Heart right ventricle (tissue), 16 donors: ENCODE measurements at places on chromosomes 3 and 15. TPM values are rescaled to one million over a fixed set of nuclear protein-coding genes. Genes with fewer than 3 reads are reported as not detected.

The VGLL3 gene
- 9.1 TPM for total RNA-seq

- no peak overlapping the region for H3K27ac ChIP-seq
- H3K36me3 ChIP-seq, result no peaks in the 10 kb centered on the region
- no peak overlapping the region for H3K4me3 ChIP-seq
- DNase-seq, result no peak
- peaks cover 3% of the 10 kb centered on the region for H3K27me3 ChIP-seq
Observed at GRCh38 chr15:69015591-69015990, 1.1 kb downstream of the NOX5 start.

The ZNF80 gene
- not detected for total RNA-seq

The KCNH8 gene
- total RNA-seq, result 0.07 TPM

DNA sequence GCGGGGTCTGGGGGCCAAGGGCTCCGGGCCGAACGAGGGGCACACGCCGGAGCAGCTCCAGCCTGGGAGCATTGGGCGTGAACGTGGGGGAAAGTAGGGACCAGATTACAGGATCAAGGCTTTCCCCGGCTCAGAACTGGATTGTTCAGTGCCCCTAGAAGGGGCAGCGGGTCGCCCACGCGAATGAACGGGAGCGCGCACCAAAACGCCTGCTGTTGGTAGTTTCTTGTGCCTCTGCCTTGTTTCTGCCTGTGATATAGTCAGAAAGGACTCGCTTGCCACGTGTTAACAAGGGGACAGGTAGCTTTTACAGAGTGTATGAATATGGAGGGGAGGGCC, 1.1 kb downstream of the CASR start:
- H3K27me3 ChIP-seq, result peaks cover 73% of the 10 kb centered on the region
- H3K4me1 ChIP-seq, result peaks cover 11% of the 10 kb centered on the region
- peak overlapping the region; percentile 12 for H3K4me3 ChIP-seq
- no peak overlapping the region for H3K27ac ChIP-seq
- no peaks in the 10 kb centered on the region for H3K36me3 ChIP-seq
- DNase-seq, result no peak

The AGBL1 gene
- total RNA-seq, result 0.13 TPM

The HIGD2B gene
- total RNA-seq, result not detected

- H3K36me3 ChIP-seq, result no peaks in the 10 kb centered on the region
- no peak overlapping the region for H3K4me3 ChIP-seq
- no peak for DNase-seq
- H3K4me1 ChIP-seq, result no peaks in the 10 kb centered on the region
- H3K27me3 ChIP-seq, result no peaks in the 10 kb centered on the region
Observed at GRCh38 chr15:44769521-44769920, 33.2 kb downstream of the TRIM69 start.

GRCh38 chr3:61425356-61425755, 136.0 kb upstream of the PTPRG start:
- no peaks in the 10 kb centered on the region for H3K27me3 ChIP-seq
- no peaks in the 10 kb centered on the region for H3K36me3 ChIP-seq
- no peak overlapping the region for H3K27ac ChIP-seq
- H3K4me3 ChIP-seq, result no peak overlapping the region

GRCh38 chr3:95418251-95418650, 1355.4 kb downstream of the NSUN3 start:
- H3K4me3 ChIP-seq, result no peak overlapping the region
- no peaks in the 10 kb centered on the region for H3K4me1 ChIP-seq
- no peaks in the 10 kb centered on the region for H3K27me3 ChIP-seq
- DNase-seq, result no peak

DNA sequence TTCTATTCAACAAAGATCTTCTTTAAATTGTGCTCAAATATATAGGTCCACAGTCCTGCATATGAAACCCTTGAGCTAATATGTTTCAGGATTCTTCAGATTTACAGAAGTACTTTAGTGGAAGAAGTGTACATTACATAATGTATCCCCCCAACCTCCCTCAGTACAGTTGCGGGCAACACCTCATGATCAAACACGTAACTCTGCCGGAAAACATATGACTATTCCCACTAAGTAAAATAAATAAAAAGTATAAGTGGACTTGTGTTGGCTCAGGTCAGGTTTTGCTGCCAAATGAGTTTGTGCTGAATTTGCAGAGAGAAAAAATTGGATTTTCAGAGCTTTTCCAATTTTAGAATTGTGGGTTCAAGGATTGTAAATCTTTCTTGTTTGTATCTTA, 267.6 kb upstream of the MDFIC2 start:
- H3K27ac ChIP-seq, result no peak overlapping the region
- no peak for DNase-seq
- no peaks in the 10 kb centered on the region for H3K36me3 ChIP-seq
- no peak overlapping the region for H3K4me3 ChIP-seq

- H3K27ac ChIP-seq, result no peak overlapping the region
- DNase-seq, result no peak
- no peak overlapping the region for H3K4me3 ChIP-seq
- H3K4me1 ChIP-seq, result no peaks in the 10 kb centered on the region
- no peaks in the 10 kb centered on the region for H3K36me3 ChIP-seq
Observed at GRCh38 chr15:39108021-39108420, 472.9 kb upstream of the THBS1 start.

DNA sequence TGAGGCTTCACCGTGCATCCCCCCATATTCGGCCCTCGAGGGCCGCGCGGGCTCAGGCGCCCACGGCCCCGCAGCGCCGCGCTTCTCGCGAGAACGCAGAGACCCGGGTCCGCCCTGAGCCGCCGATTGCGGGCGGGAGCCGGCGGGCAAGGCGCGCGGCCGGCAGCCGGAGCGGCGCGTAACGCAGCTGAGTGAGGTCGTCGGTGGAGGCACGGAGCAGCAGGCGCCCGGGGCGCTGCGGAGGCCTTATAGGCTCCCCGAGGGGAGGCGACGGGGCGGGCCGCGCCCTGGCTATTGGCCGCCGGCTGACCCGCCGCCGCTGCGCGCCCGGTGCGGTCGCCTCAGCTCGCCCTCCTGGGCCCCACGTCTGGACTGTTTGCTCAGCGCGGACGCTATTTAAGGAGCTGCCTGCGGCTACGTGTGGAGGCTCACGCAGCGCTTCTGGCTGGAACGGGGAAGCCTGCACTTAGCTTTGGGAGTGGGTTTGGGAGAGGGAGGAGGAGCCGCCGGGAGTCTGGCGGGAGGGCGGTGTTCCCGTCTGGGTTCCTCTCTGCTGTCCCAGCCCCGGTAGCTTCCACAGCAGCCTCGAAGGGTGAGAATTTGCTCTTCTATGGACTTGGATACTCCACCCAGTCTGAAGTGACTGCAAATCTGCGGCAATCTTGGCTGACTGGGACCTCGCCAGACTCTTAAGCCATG, at the start of gene PLOD2:
Gene PLOD2, minus strand, starts transcription at position 221 of the 699 bp plus-strand sequence. Its CDS starts 195 bp downstream, at position 26.
- H3K4me1 ChIP-seq, result peaks cover 58% of the 10 kb centered on the region
- peak within 1 kb of the TSS; percentile 98 for H3K27ac ChIP-seq
- peak within 1 kb of the TSS; percentile 78 for H3K4me3 ChIP-seq
- H3K27me3 ChIP-seq, result no peaks in the 10 kb centered on the region
- H3K36me3 ChIP-seq, result no peaks in the 10 kb centered on the region

The SHC4 gene
- 4.9 TPM for total RNA-seq

- no peak overlapping the region for H3K4me3 ChIP-seq
- no peaks in the 10 kb centered on the region for H3K4me1 ChIP-seq
- peaks cover 86% of the 10 kb centered on the region for H3K36me3 ChIP-seq
- no peaks in the 10 kb centered on the region for H3K27me3 ChIP-seq
- H3K27ac ChIP-seq, result no peak overlapping the region
Observed at GRCh38 chr3:27387625-27388024, 18.4 kb upstream of the NEK10 start.

DNA sequence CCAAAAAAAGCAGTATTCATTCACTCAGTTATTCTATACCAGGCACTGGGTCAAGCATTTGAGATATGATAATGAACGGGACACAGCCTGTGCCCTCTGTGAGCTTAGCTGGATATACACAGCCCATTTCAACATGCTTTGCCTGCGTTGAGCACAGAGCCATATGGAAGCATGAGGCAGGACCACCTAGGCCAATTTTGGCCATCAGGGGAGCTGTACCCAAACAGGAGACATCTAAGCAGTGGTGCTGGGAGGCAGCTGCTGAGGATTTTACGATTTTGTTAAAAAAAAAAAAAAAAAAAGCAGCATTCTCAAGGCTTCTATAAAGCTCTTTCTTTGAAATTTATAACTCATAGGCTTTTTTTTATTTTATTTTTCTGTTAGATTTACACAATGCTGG, 87.2 kb upstream of the SLC2A2 start:
- no peaks in the 10 kb centered on the region for H3K27me3 ChIP-seq
- H3K27ac ChIP-seq, result no peak overlapping the region
- H3K36me3 ChIP-seq, result peaks cover 21% of the 10 kb centered on the region
- no peak overlapping the region for H3K4me3 ChIP-seq
- H3K4me1 ChIP-seq, result no peaks in the 10 kb centered on the region
- no peak for DNase-seq
